ENCODE measurements at places on chromosomes 4 and X.
A peak's percentile ranks its signal among the peaks of the same experiment; 100 is the strongest.

GRCh38 chrX:154409222-154409871, at the start of gene DNASE1L1:
Gene DNASE1L1 (minus strand): TSS chrX:154409254. CDS start chrX:154405568, 3,686 bp downstream.
- DNase-seq: peak; percentile 53

DNA sequence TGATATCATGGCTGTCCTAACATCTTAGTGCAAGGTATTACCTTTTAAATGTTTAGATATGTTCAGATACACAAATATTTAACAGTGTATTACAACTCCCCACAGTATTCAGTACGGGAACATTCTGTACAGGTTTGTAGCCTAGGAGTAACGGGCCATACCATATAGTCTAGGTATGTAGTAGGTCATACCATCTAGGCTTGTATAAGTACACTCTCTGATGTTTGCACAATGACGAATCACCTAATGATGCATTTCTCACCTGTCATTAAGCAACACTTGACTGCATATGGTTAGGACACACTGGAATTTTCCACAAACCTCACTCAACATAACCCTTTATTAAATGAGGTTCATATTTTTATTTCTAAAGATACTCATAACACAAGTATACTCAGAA, 67.7 kb downstream of the THOC2 start:
- no peak for DNase-seq

DNA sequence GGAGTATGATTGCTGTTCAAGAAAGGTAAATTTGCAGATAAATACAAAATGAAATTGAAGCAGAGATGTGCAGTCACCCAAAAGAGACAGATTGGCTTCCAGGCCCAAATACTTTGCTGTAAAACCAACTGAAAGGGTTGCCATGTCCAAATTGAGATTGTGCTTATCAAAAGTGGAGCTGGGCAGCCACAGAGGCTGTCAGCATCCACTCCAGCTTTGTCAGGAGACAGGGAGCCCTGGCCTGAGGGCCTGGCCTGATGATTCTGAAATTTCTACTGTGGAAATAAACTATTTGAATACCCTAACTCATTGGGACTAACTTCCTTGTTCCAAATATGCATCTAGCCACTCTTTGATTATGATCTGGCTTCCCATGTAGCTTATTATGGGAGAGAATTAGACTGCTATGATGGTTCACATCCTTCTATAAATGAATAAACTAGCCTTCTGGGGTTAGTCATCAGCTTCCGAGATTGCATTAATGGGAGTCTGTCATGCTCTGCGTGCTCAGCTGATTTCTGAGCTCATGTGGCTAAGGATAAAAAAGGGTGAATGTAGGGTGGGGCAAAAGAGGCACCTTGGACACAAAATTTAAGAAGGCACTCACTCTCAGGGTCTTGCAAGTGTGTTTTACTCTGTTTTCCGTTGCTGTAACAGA, 48.2 kb downstream of the SLC34A2 start:
- no peak for DNase-seq

DNA sequence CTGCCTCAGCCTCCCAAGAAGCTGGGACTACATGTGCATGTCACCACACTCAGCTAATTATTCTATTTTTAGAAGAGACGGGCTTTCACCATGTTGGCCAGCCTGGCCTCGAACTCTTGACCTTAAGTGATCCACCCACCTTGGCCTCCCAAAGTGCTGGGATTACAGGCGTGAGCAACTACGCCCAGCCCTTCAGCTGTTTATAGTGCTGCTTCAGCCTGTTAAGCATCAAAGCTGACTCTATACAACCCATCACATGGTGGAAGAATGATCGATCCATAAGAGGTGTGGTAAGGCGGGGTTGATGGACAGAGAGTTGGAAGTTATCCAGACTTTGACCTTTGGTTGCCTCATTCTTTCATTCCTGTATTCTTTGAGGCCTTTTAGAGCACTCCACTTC, 56.2 kb upstream of the RAPGEF2 start:
- DNase-seq: no peak

- DNase-seq: peak; percentile 69
These were observed 677 bp upstream of the CYP4V2 start for GRCh38 chr4:186190581-186191199.

DNA sequence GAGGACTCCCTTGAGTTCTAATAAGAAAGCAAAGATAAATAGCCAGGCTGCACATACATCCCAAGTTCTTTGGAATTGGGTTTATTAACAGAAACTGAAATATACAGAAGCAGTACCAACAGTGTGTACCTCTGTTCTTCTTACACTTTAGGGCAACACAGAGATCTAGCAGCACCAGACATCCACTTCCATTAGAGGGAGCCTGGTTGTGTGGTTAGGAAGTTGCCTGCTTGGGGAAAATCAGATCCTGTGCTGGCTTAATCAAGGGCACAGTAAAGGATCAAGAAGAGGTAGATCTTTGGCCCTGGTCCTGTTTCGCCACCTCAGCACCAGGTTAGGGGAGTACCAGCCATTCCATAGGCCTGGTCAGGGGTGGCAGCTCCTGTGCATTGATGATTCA, 231.1 kb upstream of the ARHGAP24 start:
- no peak for DNase-seq

DNA sequence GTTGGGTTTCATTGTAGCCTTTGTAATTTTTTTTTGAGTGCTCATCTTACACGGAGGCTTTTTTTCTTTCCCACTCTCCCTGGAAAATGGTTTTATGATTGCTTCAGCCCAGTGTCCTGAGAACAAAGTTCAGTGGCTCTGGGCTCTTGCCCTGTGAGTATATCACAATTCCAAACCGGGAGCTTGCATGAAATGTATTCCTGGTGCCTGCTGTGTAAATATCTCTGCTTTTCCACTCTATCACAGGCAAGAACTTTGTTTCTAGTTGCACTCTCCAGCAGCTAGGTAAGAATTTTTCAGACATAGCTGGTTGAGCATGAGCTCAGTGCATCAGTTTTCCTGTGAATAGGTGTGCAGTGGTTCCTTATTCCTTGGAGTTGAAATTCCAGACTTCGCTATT, 60.8 kb downstream of the SUPT20HL2 start:
- DNase-seq: no peak

GRCh38 chrX:39196192-39197102, 395.2 kb downstream of the MID1IP1 start:
- no peak for DNase-seq

GRCh38 chrX:118187100-118187499, 70.5 kb upstream of the KLHL13 start:
- DNase-seq: no peak

DNA sequence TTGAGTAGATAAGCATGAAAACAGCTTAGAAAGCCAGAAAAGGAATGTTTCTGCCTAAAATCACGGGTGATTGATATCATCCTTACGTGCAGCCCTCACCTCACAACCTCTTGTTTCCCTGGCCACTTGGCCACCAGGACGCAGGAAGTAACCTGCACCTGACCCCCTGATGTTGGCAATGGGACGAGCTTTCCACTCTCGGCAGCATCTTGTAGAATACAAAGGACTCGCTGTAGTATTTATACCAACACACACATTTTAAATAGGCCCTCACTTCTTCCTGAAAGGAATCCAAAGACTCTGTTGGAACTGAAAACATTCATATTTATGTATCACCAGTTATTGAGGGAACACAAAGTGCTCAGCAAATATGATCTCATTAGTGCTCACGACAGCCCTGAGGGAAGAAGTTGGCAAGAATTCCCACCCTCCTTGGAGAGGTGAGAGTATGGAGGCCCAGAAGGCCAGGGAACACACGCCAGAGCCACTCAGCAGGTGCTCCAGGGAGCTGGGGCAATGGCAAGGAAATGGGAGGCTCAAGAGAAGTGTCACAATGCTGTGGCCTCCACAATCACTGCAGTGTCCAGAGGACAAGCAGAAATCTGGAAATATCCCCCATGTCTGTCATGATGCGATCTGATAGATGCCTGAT, 103.3 kb upstream of the KIT start:
- no peak for DNase-seq

GRCh38 chrX:34879886-34880285, 62.7 kb upstream of the FAM47B start:
- DNase-seq: no peak

DNA sequence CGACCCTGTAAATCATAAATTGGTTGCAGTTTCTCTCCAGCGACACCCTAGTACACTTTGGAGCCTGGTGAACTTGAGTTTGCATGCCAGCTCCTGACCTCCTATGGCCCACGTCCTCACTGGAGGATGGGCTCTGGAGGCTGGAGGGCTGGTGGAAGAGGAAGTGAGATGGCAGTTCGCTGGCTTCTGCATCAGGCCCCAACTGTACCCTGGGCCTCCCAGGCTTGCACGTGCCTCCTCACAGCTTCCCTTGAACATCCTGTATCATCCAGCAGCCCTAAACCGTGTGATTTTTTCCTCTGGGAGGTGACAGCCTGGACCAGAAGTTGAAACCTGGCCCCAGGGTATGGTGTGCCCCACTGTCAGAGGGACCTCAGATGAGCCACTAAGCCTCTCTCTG, 78.5 kb downstream of the HTRA3 start:
- DNase-seq: peak; percentile 4

DNA sequence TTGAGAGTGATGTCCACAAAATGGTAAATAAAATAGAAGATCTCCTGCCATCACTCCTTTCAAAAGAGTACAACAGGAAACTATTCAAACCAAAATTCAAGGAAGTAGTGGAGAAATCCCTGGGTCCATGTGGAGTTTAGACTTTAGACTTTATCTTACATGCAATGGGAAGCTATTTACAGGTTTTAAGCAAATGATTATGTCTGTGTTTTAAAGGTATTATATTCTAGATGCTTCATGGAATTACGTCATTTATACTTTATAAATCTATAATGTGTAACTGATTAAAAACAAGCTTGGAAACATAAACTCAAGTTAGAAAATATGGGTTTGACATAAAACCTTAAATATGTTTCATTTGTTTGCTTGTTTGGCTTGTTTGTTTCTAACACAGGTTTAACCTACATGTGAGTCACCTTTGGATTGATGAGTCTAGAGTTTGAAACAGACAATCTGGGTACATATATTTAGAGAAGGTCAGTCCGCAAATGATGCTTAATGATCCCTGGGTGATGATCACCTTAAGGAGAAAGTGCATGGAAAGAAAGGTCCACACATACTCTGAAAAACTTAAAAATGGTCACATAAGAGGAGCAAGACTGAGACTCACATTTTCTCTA, 519.6 kb upstream of the AGA start:
- no peak for DNase-seq

DNA sequence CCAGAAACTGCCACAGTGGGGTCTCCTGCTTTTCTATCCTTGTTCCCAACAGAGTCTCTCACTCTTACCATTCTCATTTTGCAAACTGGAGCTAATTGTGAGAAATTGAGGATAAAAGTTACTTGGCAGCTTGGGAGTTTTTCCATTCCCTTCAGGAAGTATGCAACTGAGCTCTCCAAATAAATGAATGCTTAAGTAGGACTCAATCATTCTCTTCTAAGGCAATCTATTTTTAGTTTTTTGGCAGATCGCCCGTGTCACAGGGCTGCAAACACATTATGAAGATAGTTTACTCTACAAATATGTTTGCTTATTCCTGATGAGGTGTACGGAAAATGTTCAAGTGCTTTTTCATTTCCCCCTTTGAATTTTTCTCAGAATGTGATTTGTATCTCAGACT, 5.3 kb downstream of the ASB11 start:
- DNase-seq: no peak

DNA sequence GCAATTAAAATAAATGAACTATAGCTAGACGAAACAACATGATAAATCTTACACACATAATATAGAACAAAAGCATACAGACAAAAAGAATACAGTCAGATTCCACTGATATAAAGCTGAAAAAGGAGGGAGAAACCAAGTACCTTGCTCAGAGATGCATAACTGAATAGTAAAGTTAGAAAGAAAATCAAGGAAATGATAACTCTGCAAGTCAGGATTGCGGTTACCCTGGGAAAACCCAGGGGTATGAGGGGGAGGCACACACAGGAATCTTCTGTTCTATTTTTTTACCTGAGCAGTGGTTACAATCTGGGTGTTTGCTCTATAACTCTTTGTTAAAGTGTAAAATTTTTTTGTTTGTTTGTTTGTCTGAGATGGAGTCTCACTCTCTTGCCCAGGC, 209.1 kb downstream of the CBR4 start:
- DNase-seq: no peak

- no peak for DNase-seq
These were observed 293.7 kb downstream of the PCDH18 start for GRCh38 chr4:137238456-137239162.

GRCh38 chr4:172188248-172188988, 375.2 kb downstream of the GALNTL6 start:
- DNase-seq: no peak

DNA sequence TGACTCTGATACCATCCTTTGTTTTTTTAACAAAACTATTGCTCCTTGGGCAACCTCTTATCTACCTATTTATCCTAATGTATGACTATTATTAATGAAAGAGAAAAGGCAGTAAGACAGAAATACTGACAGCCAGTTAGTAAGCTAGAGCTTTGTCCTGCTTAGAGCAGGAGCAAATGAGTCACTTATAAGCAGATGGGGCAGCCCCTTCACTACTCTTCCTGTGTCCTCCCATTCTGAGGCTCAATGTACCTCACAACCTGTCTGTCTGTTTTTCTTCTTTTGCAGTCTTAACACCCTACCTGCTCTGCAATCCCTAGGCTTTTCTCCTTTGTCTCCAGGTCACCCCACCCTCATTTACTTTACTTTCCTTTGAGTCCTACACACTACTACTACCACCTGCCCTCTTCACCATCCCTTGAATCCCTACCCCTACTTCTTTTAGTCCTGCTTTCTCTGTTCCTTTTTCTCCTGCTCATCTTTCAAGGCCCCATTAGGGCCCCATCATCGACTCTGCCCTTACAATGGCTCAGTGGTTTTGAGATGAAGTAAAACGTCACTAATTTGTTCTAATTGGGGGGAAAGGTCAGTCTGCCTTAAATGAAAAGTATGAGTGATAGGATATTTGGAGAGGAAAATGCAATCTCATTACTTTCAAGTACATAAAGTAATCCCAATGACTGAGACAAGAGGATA, 294.3 kb downstream of the GUCY2F start:
- no peak for DNase-seq

DNA sequence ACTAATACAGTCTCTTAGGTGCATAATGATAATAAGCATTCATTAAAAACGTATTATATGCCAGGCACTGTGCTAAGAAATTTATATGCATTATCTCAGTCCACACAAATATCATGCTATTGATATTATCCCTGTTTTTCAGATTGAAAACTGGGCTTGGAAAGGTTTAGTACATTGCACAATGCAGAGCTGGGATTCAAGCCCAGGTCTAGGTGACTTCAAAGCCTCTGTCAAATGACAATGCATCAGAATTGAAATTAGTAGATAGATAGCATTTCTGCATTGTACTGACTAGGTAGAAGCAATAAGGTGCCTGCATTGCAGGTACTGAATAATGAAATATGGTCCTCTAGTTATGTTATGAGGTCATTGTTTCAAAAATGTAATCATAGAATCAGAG, 18.2 kb upstream of the SCOC start:
- DNase-seq: no peak

DNA sequence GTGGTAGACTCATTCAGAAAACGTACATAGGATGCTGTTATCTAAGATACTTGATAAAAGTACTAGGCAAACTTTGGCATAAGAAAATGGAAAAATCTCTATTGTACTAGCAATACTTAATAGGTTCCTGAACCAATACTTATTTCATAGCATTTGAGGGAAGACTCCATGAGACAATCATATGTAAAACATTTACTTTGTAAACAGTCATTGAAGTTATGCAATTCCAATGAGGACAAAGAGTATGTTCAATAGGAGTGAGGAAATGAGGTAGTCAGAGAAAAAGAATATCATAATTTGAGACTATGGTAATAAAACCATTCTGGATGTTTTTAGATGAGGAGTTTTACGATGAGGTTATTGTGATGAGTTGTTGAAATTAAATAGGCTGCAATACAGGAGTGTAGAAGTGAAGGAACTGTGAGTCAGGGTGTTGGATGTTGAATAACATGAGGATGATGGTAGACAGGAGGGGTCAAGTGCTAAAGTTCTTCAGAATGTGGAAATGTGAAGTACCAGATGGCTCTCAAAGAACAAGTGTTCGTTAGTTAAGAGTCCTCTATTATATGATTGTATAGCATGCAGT, 397.9 kb downstream of the PPP3CA start:
- DNase-seq: no peak

All from activated naive CD8-positive, alpha-beta T cell treated with anti-CD3 and anti-CD28 coated beads, Interleukin-2, amount 10 ng/mL, durations not matched to agents 7 days and 5 days (primary cell).